8988T (cell line): ENCODE measurements at places on chromosomes 6 and 20.

DNA sequence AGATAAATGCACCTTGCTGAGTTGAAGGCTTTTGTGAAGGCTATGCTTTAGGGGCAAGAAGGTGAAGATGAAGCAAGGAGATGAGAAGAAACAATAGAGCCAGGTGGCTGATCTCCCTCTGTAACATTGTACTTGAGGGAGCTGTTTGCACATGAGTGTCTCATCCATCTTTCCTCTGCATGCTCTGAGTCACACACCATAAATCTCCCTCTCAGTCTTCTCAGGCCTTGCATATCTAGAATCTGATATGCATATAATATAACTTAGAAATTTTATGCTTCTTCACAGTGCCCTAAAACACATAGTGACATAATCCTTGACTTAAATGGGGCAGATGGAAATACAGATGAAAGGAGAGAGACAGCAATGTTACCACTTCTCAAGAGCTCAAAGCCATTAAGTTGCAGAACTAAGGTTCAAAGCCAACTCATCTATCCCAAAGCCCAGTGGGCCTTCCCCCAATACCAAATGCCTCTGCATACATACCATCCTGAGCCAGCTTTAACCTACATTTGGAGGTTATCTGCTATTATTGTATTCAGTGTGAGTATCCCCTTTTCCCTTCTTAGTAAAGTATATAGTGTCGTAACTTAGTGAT is 62.4 kb upstream of the STXBP5 start:
- no peak for DNase-seq

GRCh38 chr6:25017932-25018567 is 82.3 kb upstream of the RIPOR2 start:
- no peak for DNase-seq

DNA sequence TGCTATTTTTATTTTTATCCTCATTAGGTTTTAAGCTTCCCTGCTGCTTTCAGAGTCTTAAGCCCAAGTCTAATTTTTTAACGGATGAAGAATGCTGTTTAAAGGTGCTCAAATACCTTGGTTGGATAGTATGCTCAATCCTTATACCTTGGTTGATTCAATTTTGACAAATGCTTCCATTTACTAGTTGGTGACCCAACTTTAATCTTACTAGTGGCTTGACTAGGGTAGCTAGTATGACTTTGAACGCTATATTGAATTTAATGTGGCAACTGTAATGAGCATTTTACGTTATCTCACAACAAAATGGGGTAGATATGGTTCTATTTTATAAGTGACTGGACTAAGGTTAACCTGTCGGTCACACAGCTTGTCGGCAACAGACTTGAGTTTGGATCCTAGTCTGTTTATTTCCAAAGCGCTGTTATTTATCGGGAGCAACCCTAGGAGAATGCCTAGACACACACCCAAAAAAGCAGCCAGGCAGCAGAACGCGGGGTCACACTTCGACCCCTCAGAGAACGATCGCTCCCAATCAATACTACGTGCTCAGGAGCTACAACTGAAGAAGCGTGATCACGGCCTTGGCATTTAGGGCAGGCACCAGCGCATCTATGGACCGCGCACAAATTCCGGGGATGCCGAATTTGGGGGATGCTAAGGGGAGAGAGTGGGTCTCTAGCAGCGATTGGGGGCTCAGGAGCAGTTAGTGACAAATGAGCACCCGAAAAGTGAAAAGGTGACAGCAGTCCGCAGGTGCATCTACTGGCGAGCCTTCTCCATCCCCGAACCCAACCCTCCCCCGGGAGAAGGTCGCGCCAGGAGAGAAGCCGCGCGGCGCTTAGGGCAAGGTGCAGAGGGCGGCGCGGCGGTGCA is 586 bp upstream of the ALDH5A1 start:
- no peak for DNase-seq

- no peak for DNase-seq
Observed at GRCh38 chr6:132265451-132266097, 135.7 kb downstream of the MOXD1 start.

DNA sequence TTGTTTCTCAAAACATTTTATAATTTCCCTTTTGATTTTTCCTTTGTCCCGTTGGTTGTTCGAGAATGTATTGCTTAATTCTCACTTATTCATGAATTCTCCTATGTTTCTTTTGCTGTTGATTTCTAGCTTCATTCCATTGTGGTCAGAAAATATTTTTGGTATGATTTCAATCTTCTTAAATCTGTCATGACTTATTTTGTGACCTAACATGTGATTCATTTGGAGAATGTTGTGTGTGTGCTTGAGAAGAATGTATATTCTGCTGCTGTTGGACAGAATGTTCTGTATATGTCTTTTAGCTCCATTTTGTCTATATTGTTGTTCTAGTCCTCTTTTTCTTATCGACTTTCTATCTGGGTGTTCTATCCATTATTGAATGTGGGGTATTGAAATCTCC is 286.2 kb upstream of the RNF217 start:
- DNase-seq: no peak

DNA sequence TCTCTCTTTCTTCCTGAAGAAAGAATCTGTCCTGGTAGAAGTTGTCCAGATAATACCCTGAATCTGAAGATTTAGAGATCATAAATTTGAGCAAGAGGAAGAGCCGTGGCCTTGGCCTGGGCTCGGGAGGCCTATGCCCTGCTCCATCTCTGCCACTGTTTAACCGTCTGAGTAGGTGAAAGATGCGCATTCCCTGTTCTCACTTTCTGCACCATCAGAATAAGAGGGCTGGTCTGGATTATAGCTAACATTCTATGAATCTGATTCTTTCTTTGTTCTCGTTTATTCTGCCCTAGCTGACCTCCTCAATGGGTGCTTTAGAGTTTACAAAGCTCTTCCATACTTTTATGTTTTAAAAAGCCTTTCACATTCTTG is 51.3 kb downstream of the ELOVL4 start:
- no peak for DNase-seq

- DNase-seq: no peak
Observed at GRCh38 chr6:74705451-74705850, 500.4 kb downstream of the COL12A1 start.

DNA sequence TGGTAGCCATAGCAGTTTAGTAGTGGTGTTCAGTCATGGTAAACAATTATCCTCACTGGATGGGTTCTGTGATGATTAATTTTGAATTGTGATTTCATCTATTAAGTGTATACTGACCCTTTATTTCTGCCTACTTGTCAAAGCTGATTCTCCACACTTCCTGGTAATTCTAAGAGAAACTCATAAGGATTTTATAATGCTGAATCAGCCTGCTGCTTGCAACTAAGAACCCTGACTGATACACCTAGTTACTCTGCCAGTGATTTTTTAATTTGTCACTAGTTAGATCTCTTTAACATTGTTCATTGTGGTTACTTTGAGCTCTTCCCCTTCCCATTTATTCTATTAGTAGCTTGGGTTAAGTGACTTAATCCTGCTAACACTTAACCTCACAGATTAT is 8.6 kb downstream of the CDC40 start:
- no peak for DNase-seq

GRCh38 chr20:11159728-11160127 is 485.9 kb upstream of the JAG1 start:
- no peak for DNase-seq

DNA sequence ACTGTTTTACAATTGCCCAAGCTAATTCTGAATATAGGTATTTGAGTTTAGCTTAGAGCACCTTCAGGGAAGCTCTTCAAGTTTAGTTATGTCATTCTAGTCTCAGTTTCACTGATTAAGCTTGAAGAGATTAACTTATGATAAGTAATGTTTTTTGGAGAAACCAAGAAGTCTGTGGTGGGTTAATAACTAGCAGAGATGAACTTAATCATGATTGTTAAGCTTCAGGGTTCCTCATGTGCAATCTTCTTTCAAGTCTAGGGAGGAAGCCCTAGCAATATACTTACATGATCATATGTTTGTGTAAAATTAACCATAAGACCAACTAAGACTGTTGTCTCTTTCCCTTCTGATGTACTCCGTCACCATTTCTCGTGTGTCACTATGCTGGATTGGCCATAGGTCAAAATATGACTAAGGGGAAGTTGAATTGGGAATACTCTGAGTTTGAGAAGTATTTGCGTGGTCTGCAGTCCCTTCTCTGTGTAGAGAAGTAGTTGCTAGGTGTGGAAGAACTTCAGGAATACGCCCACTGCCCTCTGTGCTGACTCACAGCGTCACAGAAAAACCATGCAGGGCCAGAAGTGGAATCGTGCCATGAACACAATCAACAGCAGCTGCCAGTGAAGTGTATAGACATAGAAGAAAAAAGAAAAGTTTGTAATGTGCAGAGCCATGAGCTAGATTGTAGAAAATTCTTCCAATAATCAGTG is 88.3 kb downstream of the SH3BGRL2 start:
- DNase-seq: no peak

DNA sequence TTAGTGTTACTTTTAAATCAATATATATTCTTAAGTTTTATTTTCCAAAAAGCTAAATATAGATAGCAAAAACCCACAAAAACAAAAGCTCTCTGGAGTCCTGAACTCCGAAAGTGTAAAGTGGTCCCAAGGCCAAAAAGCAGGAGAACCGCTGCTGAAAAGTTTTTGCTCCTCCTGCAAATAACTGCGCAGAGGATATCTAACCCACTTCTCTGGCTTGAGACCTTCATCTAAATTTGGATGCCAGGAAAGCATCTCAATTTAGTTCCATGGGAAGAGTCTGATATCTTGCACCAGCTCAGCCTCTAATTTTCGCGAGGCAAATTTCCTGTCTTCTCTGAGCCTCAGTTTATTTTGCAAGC is 523 bp downstream of the MRPS10 start:
- no peak for DNase-seq

GRCh38 chr6:35057449-35058357 is 83.4 kb downstream of the TCP11 start:
- DNase-seq: no peak

GRCh38 chr6:75418233-75418632 is 75.4 kb downstream of the FILIP1 start:
- DNase-seq: no peak

DNA sequence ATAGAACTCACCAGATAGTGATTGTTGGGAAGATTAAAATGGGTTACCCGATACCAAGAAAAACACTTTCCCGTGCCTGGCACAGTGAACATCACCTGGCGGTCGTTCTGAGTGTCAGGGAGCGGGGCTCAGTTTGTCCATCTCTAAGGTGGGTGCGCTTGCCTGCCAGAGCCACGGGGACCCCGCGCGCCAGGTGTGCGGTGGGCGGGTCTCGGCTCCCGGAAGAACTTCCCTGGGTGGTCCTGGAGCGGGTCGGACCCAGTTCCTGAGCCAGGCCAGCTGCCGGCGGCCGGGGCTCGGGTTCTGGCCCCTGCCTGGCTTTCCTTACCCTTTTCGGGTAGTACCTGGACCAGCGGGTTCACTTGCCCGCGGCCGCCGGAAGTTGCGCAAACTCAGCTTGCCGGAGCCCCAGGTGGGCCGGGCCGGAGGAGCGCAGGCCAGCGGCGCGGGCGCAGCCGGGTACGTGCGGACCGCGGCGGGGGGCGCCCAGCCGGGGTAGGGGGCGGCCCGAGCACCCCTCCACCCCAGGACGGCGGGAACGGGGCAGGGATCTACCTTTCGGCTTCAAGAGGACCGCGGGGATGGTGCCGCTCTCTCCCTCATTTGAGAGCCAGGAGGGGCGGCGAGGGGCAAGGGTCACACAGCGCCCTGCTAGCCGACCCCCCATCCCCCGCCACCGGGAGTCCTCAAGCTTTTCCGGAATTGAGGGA is 7.5 kb downstream of the FAM110A start:
- no peak for DNase-seq

DNA sequence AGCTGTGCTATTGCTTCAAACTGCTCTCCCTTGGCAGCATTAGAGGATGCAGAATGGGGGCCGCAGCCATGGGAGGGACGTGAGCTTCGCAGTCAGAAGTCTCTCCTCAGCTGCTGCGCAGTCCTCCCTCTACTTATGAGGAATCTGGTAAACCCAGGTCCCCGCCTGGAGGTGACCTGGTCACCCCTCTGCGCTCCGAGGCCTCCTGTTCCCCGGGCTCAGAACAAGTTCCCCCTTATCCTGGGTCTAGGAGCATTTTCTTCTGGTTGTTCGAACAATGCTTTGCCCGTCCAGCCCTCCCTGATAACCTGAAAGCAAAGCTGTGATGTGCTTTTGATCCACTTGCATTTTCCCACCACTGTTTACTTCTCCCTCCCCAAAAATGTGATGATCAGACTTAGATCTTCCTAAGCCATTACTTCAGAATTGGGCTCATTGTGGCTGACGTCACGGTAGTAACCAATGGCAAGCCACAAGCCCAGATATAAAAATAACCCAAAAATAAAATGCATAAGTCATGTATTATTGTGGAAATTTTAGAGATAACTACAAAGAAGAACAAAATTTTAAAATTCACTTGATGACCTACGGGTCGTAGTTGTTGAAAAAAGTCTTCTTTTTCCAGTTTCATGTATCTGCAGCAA is 80.7 kb downstream of the SERAC1 start:
- DNase-seq: no peak

DNA sequence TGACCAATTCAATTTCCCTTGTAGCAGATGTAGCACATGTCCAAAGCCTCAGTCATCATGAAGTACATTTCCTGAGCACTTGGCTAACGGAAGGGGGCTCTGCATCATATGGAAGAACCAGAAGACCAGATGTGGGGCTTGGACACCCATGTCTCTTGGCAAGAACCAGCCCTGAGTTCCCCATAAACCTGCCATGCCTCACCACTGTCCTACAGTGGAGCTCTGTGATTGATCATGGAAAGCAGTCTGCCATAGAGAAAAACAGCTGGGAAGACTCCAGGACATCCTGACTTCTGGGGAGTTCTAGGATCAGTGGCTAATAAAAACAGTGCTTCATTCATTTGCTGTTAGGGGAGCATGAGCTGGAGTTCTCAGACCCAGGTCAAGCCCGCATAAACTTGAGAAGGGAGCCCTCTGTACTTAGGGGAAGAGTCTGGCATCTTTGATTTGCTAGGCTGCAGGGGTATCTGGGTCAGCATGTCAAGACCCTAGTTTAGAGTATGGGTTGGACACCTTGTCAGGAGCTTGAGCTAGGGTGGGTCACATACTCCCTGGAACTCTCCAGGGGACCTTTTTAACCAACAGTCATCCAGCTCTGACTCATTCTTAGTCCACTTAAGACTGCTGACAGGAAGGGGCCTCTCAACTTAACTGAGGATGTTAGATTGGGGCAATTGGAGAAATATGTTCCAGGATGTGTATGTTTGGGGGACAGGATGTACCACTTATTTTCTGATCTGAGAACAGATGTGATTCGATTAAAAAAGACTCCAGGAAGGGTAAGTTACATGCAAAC is 26.3 kb upstream of the TRAM2 start:
- no peak for DNase-seq

- DNase-seq: peak; percentile 81
Observed at GRCh38 chr6:158703837-158704822, 54.3 kb downstream of the SYTL3 start.

GRCh38 chr6:119426619-119427018 is 77.1 kb upstream of the MAN1A1 start:
- no peak for DNase-seq
